Kidney (tissue), 22 donors: ENCODE measurements at places on chromosomes 3 and 15. TPM values are rescaled to one million over a fixed set of nuclear protein-coding genes. Genes with fewer than 3 reads are reported as not detected.

The VILL gene
- total RNA-seq = 7.6 TPM

The COLQ gene
- 4.3 TPM for total RNA-seq

The EPHA3 gene
- 6.5 TPM for total RNA-seq

The IL5RA gene
- total RNA-seq = 1.1 TPM

The MUC4 gene
- 0.19 TPM for total RNA-seq

The GOLGA6A gene
- total RNA-seq = 0.06 TPM

The GOLGA6L7 gene
- total RNA-seq = not detected

The GHSR gene
- not detected for total RNA-seq

The TRIM59 gene
- 4.8 TPM for total RNA-seq

The PDE12 gene
- 21.1 TPM for total RNA-seq

DNA sequence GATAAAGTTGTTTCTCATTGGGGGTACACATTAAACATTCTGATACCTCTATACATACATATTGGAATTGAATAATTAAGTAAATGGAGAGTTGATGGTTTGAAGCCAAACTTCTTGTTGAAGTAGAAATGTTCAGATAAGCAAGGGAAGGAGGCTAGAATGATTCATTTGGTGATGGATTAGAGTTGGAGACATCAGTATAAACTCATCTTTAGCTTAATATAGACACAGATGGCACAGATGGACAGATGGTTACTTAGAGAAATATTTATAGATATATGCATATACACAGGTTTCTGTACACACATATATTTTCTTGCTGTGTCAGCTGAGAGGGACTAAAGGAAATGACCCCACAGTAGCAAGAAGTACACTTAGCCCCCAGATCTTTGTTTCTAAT is 69.5 kb downstream of the LRRC49 start:
- DNase-seq = no peak

GRCh38 chr3:120682095-120682681 is at the start of gene HGD:
TSS of gene HGD (minus strand) at chr3:120682239. CDS start at chr3:120682111, 128 bp downstream.
- DNase-seq = peak; percentile 56

DNA sequence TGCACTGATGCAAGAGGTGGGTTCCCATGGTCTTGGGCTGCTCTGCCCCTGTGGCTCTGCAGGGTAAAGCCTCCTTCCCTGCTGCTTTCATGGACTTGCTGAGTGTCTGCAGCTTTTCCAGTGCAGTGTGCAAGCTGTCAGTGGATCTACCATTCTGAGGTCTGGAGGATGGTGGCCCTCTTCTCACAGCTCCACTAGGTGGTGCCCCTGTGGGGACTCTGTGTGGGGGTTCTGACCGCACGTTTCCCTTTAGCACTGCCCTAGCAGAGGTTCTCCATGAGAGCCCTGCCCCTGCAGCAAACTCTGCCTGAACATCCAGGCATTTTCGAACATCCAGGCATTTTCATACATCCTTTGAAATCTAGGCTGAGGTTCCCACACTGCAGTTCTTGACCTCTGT is 329.8 kb upstream of the NAALADL2 start:
- no peak for DNase-seq

DNA sequence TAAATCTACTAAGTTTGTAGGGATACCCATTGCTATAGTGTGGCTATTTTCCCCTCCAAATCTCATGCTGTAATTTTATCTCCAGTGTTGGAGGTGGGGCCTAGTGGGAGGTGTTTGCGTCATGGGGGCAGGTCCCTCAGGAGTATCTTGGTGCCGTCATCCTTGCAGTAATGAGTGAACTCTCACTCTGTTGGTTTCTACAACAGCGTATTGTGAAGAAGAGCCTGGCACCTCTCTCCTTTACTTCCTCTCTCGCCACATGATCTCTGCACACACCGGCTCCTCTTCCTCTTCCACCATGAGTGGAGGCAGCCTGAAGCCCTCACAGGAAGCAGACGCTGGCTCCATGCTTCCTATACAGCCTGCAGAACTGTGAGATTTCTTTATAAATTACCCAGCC is 34.0 kb upstream of the TRPM1 start:
- DNase-seq = no peak

- DNase-seq = peak; percentile 12
Measured at GRCh38 chr15:35055416-35056105, 29.5 kb downstream of the NANOGP8 start.

DNA sequence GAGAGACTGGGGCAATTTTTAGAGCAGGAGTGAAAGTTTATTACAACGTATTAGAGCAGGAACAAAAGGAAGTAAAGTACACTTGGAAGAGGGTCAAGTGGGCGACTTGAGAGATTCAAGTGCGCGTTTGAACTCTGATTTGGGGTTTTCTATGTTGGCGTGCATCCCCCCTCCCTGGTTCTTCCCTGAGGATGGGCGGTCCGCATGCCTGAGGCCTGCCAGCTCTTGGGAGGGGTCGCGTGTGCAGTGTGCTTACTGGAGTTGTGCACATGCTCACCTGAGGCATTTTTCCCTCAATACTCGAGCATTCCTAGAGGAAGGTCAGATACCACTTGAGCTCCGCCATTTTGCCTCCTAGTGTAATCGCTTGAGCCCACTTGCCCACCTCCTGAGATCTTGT is 10.4 kb upstream of the CHAC1 start:
- no peak for DNase-seq

DNA sequence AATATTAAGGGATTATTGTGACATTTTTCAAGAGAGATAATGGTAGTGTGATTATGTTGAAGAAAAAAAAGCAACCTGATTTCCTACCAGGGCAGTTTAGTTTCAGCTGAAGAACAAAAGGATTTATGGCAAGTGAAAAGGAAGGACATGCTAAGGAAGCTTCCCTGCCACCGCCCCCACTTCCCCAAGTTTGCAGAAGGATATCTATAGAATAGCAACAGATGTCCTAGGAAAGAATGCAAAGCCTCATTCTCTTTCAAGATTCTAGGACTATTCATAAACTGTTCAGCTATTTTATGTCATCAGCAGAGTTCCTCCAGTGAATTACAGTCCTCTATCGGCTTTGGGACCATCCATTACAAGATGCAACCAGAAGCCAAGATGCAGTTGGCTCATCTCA is 160.8 kb downstream of the SATB1 start:
- DNase-seq = no peak
